ENCODE measurements at places on chromosomes 11 and 22.

DNA sequence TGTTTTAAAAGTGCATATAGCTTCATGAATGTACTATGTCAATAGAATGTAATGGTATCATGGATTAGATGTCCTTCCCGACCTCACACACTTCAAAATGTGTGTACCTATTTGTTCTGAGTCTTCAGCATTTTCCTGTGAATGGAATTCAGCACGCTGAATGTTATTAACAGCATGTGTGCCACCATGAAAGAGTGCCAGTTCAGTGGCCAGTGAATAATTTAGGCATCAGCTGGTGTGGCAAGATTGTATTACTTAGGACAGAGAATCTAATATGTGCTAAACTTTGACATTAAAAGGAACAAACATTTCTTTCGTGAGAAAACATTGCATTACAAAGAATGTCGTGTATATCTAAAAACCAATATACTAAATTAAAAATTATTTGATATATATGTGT is 46.4 kb downstream of the HIPK3 start:
- no peak for DNase-seq

- DNase-seq = peak; percentile 91
Observed at GRCh38 chr11:67468759-67469507, at the start of gene TMEM134. Gene TMEM134, minus strand, starts transcription at chr11:67469251. Its CDS starts 59 bp downstream, at chr11:67469192.

DNA sequence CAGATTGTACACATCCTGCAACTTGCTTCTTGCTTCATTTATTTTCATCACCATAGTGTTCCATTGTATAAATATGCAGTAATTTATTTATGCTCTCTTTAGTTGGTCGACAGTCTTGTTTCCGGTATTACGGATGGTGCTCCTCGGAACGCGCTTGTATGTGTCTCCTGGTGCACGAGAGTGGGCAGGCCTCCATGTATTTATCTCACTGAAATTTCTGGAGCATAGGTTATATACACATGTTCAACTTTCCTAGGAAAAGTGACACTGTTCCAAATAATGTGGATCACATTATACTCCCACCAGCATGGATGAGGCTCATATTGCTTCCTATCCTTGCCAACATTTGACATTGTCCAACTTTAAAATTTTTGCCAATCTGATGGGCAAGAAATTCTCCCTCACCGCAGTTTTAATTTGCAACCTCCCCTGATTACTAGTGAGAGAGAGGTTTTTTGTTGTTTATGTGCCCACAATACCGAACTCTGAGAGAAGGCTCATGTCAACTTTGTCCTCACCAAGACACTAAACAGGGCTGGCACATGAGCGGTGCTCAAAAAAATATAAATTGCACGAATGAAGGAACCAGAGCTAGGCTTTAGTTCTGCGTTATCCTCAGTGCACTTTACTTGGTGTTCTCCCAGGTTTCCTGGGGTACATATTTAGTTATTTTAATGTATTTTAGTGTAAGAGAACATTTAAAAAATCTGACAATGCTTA is 3.8 kb downstream of the CSNK2A3 start:
- DNase-seq = no peak

DNA sequence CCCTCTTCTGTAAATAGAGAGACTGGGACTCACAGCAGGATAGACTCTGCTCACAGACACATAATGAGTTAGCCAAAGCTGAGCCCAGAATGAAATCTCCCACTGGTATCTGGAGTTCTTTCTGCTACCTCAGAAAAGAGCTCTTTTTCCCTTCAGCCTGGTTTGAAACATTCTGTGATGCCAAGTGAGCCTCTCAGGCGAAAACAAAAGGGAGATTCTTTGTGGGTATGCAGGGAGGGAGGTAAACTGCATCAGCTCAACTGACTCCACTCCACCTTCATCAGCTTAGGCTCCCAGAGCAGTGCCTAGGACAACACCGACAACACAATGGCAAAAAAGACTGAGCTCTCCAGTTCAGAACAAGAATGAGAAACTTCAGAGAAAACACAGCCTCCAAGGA is 55.1 kb upstream of the SCUBE2 start:
- DNase-seq = no peak

DNA sequence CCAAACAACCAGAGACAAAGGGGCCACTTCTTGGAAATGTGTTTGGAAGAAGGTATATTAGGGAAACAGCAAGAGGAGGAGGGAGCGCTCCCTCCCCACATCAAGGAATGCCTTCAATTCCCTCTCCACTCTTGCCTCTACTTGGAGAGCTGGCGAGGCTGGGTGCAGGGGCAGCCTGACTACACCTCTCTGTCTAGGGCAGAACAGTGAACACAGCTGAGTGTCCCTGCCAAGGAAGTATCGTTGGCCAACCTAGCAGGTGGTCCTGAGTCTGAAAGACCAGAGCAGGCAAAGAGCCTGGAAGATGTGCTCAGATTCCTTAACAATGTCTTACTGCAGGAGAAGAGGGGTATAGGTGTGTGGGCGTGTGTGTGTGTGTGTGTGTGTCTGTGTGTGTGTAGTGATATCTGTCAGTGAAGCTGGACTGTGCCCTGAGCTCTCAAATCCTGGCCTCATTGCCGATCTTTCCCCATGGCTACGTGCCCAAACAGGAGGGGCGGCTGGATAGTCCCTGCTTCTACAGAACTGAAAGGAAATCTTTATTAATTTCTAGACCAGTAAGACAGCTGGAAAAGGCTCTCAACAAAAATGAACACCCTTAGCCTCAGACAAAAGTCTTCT is 46.8 kb downstream of the PAMR1 start:
- DNase-seq = no peak

GRCh38 chr11:104394508-104394907 is 230.6 kb upstream of the PDGFD start:
- DNase-seq = no peak

DNA sequence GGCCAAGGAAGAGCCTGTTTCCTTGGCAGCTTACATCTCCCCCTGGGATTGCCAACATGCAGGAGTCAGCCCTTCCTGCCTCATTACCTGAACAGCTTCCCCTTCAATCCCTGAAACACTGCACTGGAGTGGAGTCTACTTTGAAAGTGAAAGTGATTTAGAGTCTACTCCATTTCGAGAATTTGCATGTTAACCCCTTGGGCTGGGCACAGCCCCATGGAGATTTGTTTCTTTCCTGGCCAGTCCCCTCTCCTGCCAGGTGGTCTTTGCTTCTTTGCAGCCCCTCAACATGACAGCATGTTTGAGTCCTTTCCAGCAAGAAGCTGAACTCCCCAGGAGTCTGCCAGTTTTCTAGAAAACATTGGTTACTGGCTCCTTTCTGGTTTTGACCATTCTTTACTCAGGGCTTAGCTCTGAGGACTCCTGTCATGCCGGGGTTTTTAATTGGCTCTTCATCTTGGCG is 59.9 kb downstream of the TRAF6 start:
- DNase-seq = no peak

DNA sequence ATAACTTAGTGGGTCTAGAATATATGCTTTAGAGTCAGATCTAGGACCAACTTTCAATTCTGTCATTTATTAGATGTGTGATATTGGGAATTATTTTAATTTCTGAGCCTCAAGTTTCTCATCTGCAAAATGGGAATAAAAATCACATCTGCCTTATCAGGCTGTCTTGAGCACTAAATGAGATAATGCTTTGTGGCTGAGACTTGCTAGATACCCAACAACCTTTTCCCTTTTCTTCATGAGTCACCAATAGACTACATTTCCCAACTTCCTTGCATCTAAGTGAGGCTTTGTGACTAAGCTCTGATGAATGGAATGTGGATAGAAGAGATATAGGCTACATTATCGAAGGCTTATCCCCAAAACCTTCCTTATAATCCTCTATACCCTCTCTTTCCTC is 220.7 kb upstream of the SESN3 start:
- no peak for DNase-seq

- DNase-seq = peak; percentile 82
Observed at GRCh38 chr22:30386960-30387827, at the start of gene RNF215. Gene RNF215, minus strand, starts transcription at chr22:30387411. Its CDS starts 98 bp downstream, at chr22:30387313.

- no peak for DNase-seq
Observed at GRCh38 chr22:44361391-44362126, 48.8 kb upstream of the SHISAL1 start.

DNA sequence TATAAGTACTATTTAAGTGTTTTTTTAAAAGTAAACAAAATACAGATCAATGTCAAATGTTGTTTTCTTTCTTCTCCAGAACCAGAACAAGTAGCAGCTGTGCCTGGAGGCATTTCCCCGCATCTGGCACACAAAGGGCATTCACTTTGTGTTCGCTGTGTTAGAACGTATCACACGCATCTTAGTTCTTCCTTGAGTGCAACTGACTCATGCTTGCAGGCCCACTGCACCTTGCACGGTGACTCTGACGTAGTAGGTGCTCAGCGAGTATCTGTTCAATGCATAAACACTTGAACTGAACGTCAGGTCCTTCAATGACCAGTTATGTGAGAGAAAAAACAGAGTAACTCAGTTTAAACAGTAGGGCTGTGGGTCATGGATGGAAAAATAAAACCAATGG is 3.5 kb downstream of the IFT27 start:
- DNase-seq = no peak

DNA sequence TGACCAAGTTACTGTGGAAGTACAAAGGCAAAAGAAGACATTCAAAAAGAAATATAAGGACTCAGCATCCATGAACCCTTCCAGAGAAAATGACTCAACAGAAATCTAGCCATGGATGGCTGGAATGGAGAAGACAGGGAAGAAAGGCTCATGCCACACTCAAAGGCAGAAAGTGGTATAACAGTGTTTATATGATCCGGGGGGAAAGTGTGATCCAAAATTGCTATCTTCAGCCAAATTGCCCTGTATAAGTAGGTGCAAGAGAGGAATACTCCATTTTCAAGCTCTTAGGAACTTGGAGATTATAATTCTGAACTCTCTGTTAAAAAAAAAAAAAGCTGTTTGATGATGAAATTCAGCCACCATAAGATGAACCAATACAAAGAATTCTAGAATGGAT is 81.8 kb upstream of the TENM4 start:
- no peak for DNase-seq

- DNase-seq = no peak
Observed at GRCh38 chr11:74636630-74637184, 44.3 kb downstream of the POLD3 start.

DNA sequence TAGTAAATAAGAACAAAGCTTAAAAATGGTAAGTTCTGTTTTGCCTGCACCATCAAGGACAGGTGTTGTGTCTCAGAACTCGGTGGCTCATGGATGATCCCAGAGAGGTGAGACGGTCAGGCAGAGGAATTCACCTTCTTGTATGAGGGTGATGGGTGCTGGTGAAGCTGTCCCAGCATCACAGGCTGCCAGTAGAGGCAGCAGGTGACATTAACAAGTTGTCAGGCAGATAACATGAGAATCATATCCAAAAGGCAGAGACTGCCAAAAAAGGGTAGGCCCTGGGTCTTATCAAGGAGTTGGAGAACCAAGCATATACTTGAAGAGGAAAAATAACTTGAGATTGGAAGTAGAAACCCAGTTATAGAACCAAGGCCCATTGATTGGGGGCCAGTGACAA is 437.8 kb downstream of the DYNC2H1 start:
- no peak for DNase-seq

GRCh38 chr11:94046796-94047195 is 25.6 kb downstream of the HEPHL1 start:
- DNase-seq = no peak

- DNase-seq = no peak
Observed at GRCh38 chr11:119671051-119671450, 57.9 kb downstream of the NECTIN1 start.

DNA sequence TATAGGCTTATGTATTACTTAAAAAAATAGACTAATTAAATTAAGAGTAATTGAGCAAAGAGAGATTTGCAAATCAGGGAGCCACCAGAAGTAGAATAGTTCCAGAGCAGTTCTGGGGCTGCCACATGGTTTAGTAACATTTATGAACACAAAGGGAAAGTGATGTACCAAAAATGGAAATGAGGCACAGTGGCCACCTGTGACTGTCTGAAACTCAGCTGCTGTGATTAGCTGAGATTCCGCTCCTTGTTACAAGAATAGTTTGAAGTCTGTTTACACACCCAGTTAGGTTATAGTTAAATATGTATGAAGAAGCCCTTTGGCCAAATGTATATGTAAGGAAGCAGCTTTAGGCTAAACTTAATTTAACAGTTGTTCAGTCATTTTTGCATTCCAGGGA is 901.5 kb upstream of the CHORDC1 start:
- no peak for DNase-seq

DNA sequence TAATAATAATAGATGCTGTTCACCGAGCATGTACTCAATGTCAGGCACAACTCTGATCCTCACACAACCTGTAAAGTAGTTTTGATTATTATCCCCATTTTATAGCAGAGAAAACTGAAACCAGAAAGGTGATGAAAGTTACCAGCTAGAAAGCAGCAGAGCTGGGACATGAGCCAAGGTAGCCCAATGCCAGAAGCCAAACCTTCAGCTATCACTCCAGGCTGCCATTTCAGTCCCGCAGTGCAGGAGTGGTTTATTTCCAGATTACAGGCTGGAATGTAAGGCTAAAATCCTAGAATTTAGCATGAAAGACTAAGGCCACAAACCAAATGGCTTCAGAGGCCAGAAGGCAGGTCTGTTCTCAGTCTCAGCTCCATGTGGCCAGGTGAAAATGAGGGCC is 108.8 kb downstream of the TENM4 start:
- no peak for DNase-seq

- no peak for DNase-seq
Observed at GRCh38 chr11:12057299-12057980, 49.0 kb upstream of the DKK3 start.

GRCh38 chr11:75902631-75903030 is 87.6 kb downstream of the UVRAG start:
- no peak for DNase-seq

- DNase-seq = no peak
Observed at GRCh38 chr11:101438126-101438525, 145.7 kb downstream of the TRPC6 start.

GRCh38 chr11:79413268-79413667 is 27.6 kb downstream of the TENM4 start:
- DNase-seq = no peak

- peak; percentile 96 for DNase-seq
Observed at GRCh38 chr11:1262172-1263006, 39.5 kb downstream of the MUC5B start.

DNA sequence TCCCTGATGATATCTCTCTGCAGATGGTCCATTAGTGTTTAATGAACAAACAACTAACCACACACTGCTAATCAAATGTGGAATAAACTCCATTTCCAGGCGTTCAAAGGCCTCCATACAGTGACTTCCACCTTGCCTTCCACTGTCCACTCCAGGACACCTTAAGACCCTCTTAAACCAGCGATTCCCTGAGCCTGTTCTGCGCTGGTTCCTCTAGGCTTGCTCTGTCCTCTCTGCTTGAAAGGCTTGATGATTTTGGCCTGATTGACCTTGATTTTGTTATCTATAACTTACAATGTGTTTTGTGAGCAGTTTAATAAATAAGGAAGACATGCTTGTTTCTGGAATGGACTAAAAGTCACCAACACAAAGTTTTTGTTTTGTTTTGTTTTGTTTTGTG is 12.0 kb downstream of the OVCH2 start:
- DNase-seq = no peak

GRCh38 chr11:10409207-10409661 is 45.8 kb upstream of the AMPD3 start:
- no peak for DNase-seq

Data from activated CD4-positive, alpha-beta T cell treated with anti-CD3 and anti-CD28 coated beads, Interleukin-2, amount 50 U/mL, for 48 hours (primary cell).